NCI-H2029 treated with DMSO at 0.1 percent for 48 hours (cell line): ENCODE measurements at places on chromosomes 16 and 17.

GRCh38 chr16:3646348-3646920 lies 8.1 kb upstream of the DNASE1 start:
- peak; percentile 81 for DNase-seq

DNA sequence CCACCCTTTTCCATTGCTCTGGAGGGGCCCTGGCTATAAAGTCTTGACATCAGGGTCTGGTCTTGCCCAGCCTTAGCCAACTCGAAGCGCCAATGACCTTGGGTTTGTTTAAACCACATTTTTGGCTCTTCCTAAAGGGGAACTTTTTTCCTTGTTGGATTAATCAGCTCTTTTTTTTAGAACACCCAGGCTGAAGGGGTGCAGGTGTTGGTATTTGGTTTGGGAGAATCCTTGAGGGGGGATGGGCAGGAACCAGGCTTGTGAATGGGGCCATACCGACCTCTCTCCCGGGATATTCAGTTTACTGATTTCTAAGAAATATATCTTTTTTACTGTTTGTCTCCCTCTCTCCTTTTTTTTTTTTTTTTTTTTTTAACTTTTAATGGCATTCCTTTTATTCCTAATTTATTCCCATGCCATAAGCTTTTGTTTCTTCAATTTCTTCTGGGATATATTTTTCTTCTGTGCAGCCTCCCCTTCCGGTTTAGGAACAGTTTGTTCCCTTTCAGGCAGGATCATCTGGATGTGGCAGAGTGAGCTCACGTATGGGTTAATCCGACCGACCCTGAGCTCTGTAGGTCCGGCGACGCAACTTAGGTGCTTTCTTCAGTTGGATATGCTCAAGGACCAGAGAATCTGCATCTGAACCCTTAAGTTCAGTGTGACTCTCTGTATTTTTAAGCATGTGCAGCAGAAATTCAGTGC lies 129.5 kb downstream of the ABCC6 start:
- no peak for DNase-seq

DNA sequence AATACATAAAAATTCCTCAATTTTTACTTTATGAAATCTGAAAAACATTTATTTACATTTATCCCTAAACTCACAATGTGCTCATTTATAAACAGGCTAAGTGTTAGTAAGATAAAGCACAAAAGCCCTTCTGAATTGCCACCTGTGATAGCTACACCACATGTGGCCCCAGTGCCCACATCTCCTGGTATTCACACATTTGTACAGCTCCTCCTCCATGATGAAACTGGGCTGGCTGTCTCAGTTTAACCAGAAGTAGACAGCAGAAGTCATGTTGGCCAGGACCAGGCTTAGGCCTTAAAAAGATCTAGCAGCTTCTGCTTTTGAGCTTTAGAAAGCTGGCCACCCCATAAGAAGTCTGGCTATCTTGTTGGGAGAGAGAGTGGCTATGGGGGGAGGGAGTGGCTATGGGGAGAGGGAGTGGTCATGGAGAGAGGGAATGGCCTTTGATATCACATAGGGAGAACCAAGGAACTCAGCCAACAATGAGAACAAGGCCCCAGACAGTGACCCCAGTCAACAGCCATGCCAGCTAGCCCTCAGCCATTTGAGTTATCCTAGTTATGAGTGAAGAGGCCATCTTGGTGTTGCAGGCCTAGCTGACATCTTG lies 47.4 kb downstream of the CEP95 start:
- DNase-seq: no peak

DNA sequence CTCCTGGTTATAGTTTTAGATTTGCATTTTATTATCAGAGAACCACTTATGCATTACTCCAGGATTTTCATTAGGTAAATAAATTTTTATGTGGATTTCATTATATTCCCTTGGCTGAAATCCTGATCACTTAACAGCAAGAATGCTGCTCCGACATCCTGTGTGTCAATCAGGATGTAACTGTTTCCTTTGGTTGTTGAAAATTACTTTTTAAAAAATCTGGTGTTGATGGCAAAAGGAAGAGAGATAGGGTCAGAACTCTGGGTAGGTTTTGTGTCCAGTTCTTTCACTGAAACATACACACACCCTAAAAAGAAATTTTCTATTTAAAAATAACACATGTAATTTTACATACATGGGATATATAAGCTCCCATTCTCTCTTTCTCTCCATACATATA lies 30.9 kb downstream of the ZNF423 start:
- DNase-seq: no peak

GRCh38 chr16:80743772-80744171 lies 60.6 kb downstream of the CDYL2 start:
- DNase-seq: no peak
